ENCODE measurements at places on chromosomes 12 and 14.
A peak's percentile ranks its signal among the peaks of the same experiment; 100 is the strongest.

- DNase-seq = peak; percentile 64
Measured at GRCh38 chr12:68932961-68933893, at the start of gene CPM. Gene CPM, minus strand, starts transcription at chr12:68933171. Its CDS starts 334 bp downstream, at chr12:68932837.

- DNase-seq = no peak
Measured at GRCh38 chr12:78711954-78712353, 152.6 kb upstream of the SYT1 start.

- DNase-seq = no peak
Measured at GRCh38 chr12:55172686-55173085, 46.5 kb downstream of the OR9K2 start.

DNA sequence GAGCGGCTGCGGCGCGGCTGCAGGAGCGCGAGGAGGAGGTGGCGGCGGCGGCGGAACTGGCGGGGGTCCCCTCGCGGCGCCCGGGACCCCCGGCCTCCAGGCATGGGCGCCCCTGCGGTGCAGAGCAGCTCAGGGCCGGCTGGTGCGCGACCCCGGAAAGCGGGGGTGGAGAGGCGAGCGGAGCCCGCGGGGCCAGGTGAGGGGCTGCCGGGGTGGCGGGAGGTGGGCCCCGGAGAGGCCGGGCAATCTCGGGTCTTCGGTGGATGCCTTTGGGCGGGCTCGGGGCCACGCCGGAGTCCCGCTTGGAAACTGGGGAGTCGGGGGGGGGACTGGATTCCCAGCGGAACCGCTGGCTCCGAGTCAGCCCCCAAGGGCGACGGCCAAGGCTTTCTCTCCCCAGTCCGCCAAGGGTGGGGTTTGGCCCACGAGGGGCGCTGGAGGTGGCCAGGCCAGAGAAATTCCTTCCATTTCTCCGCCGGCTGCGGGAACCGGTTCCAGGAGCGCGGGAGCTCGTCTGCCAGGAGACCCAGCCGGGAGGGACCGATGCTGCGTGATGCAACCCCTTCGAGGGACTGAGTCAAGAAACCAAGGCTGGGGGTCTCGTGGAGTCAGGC is 13.9 kb upstream of the NR4A1 start:
- no peak for DNase-seq

GRCh38 chr12:110042264-110042663 is 6.1 kb downstream of the C12orf76 start:
- DNase-seq = no peak

DNA sequence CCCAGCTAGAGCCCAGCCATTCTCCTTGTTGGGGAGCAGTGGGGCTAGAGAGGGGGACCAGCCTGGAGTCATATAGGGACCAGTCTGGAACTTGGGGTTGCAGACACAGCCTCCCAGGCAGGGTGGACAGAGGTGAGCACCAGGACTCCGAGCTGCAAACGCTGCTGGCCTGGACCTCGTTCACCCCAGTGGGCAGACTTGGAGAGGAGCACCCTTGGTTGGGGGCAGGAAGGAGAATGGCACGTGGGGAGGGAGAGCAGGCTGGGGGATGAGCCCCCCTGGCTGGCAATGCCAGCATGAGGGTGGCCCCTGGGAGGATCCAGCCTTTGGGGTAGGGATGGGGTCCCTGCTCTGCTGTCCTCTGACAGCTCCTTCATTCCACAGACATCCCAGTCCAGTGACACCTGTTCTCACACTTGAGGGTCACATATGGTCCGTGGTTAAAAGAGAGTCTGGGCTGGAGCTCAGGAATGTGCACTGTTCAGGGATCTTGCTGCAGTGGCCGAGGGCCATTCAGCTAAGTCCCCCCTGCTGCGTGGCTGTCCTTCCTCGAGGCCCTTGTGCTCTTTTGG is 2.8 kb downstream of the LBHD2 start:
- no peak for DNase-seq

DNA sequence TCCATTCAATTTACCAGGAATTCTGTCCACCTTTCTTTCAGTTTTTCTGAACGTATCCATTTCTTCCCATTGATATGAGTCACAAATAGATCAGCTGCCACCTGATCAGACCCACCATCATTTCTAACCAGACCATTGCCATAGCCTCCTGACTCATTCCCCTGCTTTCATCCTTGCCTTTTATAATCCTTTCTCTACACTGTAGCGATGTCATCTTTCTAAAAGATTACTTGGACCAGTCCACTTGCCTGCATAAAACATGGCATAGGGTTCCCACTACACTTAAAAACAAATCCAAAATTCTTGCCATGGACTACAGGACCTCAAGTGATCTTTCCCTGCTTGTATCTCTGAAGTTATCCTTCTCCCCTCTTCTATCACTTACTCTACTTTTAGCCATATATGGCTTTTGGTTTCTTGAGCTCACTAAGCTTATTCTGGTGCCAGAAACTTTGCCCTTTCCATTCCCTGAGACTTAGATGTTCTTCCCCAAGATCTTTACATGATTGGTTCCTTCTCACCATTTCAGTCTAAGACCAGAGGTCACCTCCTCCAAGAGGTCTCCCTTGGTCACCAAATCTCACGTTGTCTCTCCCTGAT is 149.5 kb upstream of the KRR1 start:
- DNase-seq = no peak

- DNase-seq = no peak
Measured at GRCh38 chr12:90280564-90281058, 572.0 kb upstream of the ATP2B1 start.

DNA sequence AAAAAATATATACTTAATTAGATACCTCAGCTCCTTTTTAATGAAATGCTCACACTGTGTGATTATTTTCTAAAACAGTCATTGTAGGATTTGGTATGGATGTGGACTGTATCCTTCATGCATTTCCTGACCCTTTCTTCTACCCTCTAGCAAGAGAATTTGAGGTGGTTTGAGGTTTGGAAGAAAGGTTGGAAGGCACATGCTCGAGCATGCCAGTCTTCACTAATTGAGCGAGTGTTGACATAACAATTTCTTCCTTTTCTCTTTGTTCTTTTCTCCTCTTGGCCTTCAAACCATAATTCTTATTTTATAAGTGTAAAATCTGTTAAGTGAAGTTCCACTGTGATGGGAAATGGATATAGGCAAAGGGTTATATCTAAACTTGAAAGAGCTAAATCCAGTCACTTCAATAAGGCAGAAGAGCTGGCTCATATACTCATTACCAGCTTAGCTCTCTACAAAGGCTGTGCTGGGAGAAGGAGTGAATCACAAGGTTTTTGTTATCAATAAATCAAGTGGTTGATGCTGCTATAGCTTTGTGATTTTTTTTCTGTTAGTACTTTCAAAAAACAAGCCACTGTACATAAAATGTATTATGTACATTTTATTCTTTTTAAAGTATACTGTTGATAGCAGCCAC is 16.2 kb upstream of the PTHLH start:
- no peak for DNase-seq

DNA sequence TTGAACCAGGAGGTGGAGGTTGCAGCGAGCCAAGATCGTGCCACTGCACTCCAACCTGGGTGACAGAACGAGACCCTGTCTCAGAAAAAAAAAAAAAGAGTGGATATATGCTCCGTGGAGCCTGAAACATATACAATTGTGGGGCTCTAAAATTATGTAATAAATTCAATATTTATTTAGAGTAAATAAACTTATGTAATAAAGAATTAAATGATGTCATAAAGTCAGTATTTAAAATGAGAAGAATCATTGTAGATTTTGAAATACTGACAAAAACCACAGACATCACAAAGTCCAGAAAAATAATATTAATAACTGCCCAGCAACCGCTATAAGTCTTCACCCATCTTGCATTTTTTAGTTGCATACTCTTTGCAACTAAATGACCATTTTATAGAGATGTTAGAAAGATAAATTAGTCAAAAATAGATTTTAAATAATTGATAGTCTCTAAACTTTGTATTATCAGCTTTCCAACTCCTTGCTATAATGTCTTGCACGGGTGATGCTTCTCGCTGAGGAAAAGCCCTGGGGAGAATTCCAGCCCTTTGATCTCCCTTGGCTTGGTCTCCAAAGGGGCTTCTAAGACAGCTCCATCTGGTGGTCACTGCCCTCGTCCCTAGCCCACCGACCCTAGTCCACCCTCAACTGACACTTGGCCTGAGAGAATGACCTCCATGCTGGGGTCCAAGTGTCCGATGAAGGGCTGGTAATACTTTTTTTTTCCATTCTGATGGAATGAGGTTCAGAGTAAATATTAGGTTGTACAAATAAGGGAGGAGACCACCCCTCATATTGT is 7.9 kb upstream of the TMBIM6 start:
- DNase-seq = no peak

- no peak for DNase-seq
Measured at GRCh38 chr12:85441741-85442140, 161.7 kb downstream of the ALX1 start.

DNA sequence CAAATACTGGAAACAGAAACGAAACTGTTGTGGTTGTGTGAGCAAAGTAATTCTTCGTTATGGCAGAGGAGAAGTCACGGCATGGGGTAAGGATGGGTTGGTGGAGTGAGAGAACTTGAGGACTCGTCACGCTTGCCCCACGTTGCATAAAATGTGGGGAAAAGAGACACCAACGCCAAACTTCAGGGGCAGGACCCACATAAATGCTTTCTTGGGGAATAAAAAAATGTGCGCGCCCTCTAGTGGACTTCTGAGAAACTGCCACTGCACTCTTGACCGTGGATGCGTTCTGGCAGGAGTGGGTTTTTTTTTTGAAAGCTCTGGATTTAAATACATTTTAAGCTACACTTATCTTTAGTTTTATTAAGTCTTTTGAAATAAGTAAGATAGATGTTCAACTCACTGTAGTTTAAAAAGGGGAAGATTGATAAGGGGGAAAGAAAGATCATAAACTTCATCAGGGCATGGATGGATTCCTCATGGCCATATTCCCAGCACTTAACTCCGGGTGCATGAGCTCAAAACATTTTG is 4.1 kb upstream of the IGF1 start:
- DNase-seq = peak; percentile 69

GRCh38 chr12:116962197-116962596 is 51.4 kb downstream of the FBXW8 start:
- no peak for DNase-seq

DNA sequence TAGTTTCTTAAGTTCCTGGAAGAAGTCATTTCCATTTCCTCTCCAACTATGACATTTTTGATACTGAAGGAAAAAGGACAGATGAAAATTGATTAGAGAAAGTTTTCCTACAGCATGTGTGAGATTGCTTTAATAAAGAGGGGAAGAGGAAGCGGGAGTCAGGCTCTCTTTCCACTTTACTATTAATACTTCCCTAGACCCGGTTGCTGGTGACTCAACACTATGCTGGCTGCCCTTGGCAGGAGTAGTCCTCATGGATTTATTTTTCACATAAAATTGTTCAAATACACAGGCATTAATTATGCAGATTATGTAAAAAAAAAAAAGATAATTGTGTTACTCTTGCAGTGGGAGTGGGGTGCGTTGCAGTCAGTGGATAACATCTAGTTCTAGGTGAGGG is 293.4 kb downstream of the EGLN3 start:
- DNase-seq = no peak

DNA sequence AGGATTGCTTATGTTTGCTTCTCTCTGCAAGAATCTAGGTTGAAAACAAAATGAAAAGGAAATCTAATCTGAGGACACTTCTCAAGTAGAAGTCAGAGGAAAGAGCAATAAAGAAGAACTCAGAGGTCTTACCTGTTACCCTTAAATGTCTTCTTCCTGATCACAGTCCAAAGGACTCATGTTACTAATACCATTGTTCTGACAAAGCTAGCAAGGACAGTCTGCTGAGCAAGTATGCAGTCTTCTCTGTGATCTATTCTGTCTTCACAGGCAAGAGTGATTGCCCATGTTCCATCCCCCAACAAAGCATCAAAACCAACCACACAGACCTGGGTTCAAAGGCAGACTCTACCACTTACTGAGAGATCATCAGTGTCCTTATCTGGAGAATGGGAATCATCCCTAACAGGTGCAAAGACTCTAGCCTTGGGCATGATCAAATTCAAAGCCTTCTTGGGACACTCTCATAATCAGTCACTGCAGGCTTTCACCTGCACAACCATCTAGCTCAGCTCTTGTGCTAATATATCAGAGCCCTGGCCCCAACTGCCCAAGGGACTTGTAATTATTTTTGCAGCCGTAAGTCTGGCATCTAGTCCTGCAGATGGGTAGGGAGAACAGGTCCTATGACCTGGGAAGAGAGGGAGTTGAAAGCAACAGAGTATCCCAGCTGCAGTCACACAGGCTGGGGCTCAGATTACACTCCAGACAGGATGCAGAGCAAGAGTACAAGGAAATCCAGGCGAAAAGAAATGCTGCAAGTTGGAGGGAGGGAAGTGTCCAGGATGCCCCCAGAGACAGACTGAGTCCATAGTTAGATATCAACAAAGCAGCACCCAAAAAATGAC is 97.9 kb upstream of the NUDT4 start:
- DNase-seq = no peak

DNA sequence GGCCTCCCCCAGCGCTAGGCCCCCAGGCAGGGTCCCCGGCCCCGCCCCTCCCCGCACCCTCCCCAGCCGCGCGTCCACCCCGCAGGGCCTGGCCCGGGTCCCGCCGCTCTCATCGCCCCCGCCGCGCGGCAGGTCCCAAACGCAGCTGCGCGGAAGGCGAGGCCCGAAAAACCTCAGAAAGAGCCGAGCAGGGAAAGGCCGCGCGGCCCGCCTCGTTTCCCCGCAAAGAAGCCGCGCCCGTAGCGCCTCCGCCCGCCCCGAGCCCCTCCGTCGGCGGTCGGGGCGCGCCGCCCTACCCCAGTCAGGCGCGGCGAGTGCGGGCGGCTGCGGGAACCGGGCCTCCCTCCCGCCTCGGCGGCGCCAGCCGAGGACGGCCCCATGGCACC is 324 bp downstream of the POLE start:
- DNase-seq = no peak

- no peak for DNase-seq
Measured at GRCh38 chr12:100061814-100062213, 77.1 kb upstream of the ANKS1B start.

DNA sequence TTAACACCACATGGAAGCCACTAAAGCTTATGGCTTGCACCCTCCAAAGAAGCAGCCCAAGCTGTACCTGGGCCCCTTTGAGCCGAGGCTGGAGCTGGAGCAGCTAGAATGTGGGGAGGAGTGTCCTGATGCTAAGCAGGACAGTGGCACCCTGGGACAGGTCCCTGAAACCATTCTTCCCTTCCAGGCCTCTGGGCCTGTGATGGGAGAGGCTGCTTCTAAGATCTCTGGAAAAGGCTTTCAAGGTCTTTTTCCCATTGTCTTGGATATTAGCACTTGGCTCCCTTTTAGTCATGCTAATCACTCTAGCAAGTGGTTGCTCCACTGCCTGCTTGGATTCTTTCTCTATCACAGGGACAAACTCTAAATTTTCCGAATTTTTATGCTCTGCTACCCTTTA is 40.9 kb downstream of the OSBPL8 start:
- no peak for DNase-seq

DNA sequence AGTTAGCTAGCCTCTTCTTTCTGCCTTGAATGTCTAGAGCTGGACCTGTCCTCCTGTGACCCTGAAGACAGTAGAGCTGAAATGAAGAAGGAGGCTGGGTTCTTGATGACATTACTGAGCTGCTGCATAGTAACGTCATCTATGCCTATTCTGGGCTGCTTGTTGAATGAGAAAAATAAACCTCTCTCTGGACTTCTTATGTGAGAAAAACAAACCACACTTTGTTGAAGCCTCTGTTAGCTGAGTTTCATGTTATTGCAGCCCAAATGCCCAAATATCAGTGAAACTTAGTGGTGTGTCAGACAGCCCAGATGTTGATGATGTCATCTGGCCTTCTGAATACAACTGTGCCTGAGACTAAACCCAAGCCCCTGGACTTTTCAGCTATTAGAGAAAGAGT is 67.0 kb upstream of the MAX start:
- DNase-seq = no peak

GRCh38 chr12:31001581-31002360 is 71.9 kb upstream of the DDX11 start:
- DNase-seq = no peak

All from CD4-positive, alpha-beta T cell (primary cell).